SJSA1 (cell line): ENCODE measurements at places on chromosomes 16 and 17. TPM values are rescaled to one million over a fixed set of nuclear protein-coding genes. Genes with fewer than 3 reads are reported as not detected.

GRCh38 chr17:39099663-39100286 is 51.7 kb downstream of the PLXDC1 start:
- no peaks in the 10 kb centered on the region for H3K36me3 ChIP-seq
- H3K27ac ChIP-seq: no peak overlapping the region
- no peaks in the 10 kb centered on the region for H3K4me1 ChIP-seq
- no peak for DNase-seq
- peaks cover 16% of the 10 kb centered on the region for H3K27me3 ChIP-seq
- H3K4me3 ChIP-seq: no peak overlapping the region

DNA sequence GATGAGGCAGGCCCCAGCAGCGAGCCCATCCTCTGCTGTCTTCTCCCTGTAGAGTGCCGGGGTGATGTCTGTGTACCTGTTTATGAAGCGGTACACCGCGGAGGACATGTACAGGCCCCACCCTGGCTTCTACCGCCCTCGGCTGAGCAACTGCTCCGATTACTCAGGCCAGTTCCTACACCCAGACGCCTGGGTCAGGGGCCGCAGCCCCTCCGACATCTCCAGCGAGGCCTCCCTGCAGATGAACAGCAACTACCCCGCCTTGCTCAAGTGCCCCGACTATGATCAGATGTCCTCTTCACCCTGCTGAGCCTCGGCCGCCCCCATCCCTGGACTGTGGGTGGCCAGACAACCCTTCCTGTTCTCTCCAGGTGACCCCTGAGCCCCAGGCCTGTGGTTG is 50.0 kb downstream of the CACNG5 start:
- no peak for DNase-seq
- no peaks in the 10 kb centered on the region for H3K36me3 ChIP-seq
- no peaks in the 10 kb centered on the region for H3K4me1 ChIP-seq
- H3K27me3 ChIP-seq: no peaks in the 10 kb centered on the region
- no peak overlapping the region for H3K27ac ChIP-seq

- H3K27me3 ChIP-seq: no peaks in the 10 kb centered on the region
- H3K36me3 ChIP-seq: peaks cover 26% of the 10 kb centered on the region
- no peak overlapping the region for H3K4me3 ChIP-seq
- H3K27ac ChIP-seq: no peak overlapping the region
- no peaks in the 10 kb centered on the region for H3K4me1 ChIP-seq
These were observed 16.1 kb downstream of the PLK1 start for GRCh38 chr16:23694644-23695373.

The ATF7IP2 gene
- total RNA-seq: 7.1 and 13.1 TPM in 2 replicates

GRCh38 chr17:55540414-55541091 is 29.3 kb upstream of the SMIM36 start:
- no peaks in the 10 kb centered on the region for H3K4me1 ChIP-seq
- no peak overlapping the region for H3K4me3 ChIP-seq
- no peaks in the 10 kb centered on the region for H3K36me3 ChIP-seq
